Lower lobe of right lung (tissue), 2 donors: ENCODE measurements at places on chromosomes 1 and 21.

GRCh38 chr1:91541918-91542533, 41.4 kb downstream of the CDC7 start:
- DNase-seq: no peak

- DNase-seq: no peak
Measured at GRCh38 chr1:104132382-104132973, 382.8 kb downstream of the AMY1C start.

GRCh38 chr1:199067483-199067882, 428.6 kb downstream of the PTPRC start:
- no peak for DNase-seq

DNA sequence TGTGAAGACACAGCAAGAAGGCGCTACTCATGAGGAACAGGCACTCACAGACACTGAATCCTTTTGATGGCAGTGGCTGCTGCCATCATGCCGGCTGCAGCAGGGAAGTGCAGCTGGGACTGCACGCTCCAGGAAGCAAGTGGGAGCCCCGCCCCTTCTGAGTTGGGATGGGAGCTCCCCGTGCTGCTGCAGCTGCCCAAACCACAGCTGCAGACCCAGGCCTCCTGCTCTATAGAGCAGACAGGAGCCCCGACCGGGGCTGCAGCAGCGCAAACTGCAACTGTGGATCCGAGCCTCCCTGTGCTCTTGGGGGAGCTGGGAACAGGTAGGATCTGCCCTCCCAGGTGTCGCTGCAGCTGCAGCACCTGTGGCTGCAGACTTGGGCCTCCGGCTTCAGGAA, 65.2 kb upstream of the MARK1 start:
- no peak for DNase-seq

GRCh38 chr1:185808631-185809030, 74.4 kb downstream of the HMCN1 start:
- DNase-seq: no peak

DNA sequence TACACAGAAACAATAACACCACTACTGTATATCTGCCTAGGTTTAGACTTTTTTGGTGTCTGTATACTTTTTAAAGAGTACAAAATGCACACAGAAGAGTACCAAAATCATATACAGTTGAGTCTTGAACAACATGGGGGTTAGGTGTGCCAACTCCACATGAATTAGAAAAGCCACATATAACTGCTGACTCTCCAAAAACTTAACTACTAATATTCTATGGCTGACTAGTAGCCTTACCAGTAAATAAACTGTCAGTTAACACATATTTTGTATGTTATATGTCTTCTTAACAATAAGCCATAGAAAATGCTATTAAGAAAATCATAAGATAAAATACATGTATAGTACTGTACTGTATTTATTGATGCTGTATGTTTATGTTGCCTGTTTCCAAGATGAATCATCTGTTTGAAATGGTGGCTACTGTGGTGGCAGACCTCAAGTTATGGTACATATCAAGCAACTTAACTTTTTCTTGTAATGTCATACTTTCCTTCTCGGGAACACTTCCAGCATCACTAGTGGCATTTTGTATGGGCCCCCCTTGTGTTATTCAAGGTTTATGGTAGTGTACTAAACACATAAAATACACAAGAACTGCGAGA, 71.2 kb downstream of the LHX4 start:
- no peak for DNase-seq

DNA sequence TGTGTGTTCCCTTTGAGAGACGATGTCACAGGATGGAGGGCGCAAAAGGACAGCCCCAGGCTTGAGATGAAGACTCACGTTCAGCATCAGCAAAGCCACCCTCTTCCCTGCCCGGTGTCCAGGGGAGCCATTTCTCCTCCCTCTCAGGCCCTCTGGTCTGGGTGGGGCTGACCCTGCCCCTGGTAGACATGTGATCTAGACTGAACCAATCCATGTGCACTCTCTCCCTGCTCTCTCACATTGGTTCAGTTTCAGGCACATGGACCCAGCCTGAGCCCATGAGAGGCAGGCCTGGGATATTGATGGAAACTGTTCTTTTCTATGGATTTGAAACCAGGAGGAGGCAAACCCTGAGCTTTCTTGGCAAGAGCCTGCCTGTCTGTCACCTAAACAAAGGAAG, 115.6 kb upstream of the IGSF21 start:
- no peak for DNase-seq

DNA sequence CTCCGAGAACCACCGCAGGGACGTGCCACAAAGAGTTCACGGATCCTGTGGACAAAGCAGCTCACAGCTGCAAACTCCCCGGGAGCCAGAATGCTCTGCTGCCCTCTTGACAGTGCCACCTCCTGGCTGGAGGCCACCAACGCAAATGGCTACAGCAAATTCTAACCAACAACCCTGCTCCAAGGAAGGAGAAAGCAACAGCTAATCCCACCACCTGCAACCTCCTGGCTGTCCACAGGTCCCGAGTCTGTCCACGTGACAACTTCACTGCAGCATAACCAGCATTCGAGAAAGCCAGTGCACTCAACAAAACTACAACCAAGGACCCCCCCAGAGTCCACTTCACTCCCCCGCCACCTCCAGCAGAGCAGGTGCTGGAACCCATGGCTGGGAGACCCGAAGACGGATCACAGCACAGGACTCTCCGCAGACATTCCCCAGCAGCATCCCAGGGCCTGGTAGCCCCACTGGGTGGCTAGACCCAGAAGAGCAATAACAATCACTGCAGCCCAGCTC, 17.3 kb downstream of the POFUT2 start:
- no peak for DNase-seq

DNA sequence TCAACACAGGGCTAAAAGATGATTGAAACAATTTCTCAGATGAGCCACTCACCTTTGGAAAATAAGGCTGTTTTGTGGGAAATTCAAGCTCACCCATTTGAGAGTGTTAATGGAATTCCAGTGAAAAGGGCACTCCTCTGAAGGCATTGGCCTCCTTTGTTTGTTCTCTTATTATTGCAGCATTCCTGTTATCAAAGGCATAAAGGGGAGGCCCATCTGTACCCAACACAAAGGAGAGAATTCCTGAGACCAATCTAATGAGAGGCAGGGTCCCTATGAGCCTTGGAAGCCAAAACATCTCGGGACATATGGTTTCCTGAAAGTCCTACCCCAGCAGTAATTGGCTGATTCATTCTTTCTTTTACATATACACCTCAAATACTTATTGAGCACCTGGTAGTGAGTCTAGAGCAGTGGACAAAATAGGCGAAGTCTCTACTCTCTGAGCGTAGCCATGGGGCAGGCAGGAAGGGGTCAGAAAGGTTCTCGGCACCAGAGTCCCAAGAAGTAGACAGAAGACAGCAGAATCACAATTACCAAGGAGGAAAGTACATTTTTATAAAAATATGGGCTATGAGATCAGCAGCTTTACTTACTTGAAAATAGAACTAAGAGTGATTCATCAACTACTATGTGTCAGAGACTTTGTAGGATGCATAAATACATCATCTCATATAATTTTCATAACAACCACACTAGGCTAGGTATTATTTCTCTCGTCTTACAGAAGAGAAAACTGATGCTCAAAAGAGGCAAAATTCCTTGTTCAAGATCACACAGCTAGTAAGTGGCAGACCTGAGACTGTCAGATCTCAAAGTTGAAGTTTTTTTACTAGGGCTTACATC, 218.7 kb downstream of the DAB1 start:
- DNase-seq: no peak

GRCh38 chr1:9280015-9280860, 12.5 kb upstream of the SPSB1 start:
- DNase-seq: no peak

- DNase-seq: peak; percentile 64
Measured at GRCh38 chr1:8202182-8202905, 115.6 kb upstream of the SLC45A1 start.

DNA sequence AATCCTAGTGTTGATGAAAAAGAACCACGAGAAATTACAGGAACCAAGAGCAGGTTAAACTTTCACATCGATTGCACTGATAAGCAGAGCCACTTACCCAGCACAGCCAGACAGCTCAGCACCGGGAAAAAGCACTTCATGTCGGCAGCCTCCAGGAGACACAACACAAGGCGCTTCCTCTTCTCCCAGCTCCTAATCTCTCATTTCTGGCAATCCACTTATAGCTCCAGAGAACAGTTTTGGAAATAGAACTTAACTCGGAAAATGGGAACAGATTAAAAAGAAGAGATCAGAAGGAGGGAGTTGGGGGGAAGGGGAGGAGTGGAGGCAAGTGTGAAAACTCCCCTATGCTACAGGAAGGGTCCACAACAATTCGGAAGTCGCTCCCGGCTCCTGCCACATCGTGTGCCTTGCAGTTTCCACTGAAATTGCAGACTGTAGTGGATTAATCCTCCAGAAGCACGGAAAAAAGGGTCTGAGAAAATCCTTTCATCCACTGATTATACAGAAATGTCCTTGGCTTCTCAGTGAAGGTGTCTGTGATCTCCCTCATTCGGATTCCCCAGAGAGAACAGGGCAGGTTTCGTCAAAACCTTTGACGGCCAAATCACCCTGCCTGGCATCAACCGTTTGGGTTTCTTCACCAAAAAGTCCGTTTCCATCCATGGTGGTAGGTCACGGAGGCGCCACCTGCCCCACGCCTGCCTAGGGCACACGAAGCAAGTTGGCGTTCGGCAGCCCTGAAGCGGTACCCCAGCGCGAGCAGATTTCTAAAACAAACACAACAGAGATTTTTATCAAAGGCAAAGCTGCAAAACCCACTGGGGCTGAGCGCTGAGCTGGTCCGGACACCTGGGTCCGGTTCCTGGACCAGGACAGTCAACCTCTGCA, 1.1 kb downstream of the IGSF3 start:
- DNase-seq: no peak

DNA sequence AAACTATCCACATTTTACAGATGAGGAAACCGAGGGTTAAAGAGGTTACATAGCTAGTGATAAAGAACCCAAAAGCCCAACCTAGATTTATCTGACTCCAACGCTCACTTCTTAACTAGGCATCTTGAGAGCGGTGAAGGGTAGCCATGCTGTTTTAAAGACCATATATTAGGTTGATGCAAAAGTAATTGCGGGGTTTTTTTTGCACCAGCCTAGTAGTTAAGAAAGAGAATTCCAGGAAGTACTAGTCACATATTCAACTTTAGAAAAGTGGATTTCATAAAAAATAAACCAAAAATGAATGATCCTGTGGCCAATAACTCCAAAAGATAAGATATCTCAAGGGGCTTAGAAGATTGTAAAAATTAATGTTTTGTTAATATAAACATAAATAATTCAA, 162.1 kb downstream of the GLUL start:
- DNase-seq: no peak

DNA sequence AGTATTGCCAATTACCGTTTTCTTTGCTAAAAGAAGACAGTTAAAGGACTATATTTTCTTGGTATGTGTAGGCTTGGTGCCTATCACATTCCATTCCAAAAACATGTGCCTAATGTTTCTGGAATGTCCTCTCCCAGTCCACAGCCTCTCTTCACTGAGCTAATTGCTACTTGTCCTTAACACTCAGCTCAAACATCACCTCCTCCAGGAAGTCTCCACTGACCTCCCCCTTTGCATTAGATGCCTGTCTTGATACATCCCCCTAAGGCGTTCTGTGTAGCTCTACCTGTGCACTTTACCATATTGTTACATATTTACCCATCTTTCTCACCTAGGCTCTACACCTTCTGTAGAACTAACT, 195.6 kb upstream of the CAMK1G start:
- DNase-seq: no peak

DNA sequence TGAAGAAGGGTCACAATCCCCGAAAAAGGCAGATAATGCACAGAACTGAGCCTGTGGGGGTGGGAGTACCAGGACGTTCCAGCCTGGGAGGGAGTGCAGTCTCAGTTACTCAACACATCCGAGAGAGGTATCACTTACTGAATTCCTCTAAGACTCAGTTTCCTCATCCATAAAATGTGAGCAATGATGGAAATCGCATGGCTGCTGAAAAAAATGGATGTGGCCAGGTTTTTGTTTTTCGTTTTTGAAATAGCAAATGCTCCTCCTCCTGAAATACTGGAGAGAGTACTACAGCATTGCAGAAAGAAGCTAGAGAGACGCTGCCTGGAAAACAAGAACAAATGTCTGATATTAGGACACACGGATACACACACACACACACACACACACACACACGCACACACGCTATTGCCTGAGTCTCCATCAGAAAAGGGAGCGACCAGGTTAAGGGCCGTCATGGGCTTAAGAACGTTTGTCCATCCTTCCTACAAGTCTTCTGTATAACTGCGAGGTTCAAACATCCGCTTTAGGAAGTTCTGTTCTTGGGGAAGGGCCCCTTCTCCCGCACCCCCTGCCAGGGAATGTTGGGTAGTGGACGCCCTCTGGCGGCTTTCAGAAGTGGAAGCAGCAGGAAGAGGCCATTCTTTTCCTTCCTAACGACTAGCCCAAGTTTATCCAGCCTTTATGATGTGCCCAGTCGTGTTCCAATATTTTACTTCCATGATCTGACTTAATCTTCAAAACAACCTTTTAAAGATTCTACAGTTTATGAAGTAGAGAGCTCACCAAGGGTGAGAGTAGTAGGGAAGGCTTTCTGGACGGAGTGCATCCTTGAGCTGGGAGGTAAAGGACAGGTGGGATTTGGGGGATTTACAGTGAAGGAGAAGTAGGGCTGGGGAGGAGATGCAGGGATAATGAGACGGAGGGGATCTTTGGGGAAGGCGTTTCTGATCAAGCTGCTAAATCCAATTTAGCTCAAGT, 699 bp upstream of the NES start:
- peak; percentile 62 for DNase-seq

DNA sequence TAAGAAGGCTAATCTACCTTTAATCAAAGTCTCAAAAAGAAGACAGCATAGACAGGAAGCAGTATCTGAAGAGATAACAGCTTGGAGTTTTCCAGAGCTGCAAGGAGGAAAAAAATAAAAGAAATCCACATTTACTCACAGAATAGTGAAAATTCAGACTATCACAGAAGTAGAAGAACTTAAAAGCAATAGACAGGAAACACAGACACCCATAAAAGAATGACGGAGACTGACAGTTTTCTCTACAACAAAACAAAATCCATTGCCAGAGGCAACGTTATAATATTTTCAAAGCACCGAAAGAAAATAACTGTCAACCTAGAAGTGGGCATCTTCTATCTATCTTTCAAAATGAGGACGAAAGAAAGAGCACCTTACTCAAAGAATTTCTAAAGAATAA, 104.4 kb downstream of the DMRTB1 start:
- DNase-seq: no peak

- no peak for DNase-seq
Measured at GRCh38 chr1:33928251-33928650, 64.4 kb downstream of the HMGB4 start.

DNA sequence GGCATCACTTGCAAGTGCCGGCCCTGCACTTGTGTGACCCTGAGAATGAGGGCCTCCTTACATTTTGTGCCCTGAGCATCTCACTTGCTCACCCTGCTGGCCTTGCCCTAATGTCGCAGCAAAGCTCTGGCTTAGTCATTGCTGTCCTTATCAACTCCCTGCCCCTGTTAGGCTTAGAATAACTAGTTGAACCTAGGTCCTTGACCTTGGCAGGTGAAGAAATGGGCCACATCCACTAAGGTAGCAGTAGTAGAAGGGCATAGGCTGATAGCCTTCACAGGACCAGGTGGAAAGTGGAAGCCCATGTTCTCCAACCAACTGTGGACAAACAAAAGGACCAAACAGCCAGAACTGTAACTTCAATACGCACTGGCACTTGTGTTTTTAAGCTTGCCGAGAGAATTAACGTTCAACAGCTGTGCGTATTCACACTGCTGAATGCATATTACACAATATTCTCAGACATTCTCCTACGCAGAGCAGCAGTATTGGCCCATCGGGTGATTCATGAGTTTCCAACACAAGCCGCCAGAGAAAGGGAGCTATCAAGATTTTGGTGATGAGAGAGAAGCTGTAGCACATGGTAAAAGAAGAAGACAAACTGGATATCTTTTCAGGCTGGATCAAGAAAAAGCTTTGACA, 27.7 kb upstream of the PTGFRN start:
- peak; percentile 55 for DNase-seq
